ENCODE measurements at places on chromosomes 6 and 20.

DNA sequence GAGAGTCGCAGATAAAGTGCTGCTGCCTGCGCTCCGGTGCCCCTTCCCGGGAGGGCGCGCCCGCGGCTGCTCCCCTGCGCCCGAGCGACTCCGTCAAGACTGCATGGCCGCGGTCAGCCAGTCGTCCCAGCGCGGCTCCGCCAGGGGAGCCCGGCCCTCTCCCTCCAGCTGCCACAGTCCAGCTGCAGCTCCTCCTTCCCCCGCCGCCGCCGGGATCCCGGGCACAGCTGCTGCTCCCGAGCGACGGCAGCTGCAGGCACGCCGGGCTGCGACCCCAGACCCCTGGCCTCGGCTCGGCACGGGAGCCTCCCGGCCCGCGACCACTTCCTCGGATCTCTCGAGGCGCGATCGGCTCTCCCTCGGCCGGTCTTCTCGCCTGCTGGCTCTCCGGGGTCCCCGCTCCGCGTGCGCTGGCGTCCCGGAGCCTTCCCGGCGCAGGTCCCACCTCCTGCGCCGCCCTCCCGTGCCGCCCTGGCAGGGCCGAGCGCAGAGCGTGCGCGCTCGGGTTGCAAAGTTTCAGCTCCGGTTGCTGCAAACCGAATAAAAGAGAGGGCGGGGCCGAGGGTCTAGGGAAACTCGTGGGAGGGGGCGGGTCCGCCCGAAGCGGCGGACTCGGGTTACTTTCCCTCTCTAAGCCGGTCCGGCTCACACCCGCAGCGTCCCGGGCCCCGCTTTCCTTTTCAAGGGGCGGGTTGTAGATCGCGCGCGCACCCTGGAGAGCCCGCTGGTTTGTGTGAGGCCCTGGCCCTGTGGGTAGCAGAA, at the start of gene CNKSR3:
TSS of gene CNKSR3 (minus strand) at position 542 of the 762 bp plus-strand sequence. CDS start 571 bp downstream, outside the sequence.
- peak; percentile 89 for DNase-seq

GRCh38 chr6:81847866-81848265, 95.4 kb upstream of the TENT5A start:
- DNase-seq = no peak

DNA sequence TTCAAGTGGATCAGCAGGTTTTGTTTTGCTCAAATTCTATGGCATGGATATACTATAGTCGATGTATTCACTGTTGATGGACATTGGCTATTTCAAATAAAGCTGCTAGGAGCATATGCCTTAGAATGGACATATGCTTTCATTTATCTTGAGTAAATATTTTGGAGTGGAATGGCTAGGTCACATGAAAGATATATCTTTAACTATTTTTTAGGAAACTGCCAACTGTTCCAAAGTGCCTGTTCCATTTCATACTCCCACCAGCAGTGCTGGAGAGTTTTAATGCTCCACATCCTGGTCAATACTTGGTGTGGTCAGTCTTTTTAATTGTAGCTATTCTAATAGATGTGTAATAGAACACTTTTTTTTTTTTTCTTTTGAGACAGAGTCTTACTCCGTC, 81.1 kb upstream of the PIM1 start:
- peak; percentile 48 for DNase-seq

DNA sequence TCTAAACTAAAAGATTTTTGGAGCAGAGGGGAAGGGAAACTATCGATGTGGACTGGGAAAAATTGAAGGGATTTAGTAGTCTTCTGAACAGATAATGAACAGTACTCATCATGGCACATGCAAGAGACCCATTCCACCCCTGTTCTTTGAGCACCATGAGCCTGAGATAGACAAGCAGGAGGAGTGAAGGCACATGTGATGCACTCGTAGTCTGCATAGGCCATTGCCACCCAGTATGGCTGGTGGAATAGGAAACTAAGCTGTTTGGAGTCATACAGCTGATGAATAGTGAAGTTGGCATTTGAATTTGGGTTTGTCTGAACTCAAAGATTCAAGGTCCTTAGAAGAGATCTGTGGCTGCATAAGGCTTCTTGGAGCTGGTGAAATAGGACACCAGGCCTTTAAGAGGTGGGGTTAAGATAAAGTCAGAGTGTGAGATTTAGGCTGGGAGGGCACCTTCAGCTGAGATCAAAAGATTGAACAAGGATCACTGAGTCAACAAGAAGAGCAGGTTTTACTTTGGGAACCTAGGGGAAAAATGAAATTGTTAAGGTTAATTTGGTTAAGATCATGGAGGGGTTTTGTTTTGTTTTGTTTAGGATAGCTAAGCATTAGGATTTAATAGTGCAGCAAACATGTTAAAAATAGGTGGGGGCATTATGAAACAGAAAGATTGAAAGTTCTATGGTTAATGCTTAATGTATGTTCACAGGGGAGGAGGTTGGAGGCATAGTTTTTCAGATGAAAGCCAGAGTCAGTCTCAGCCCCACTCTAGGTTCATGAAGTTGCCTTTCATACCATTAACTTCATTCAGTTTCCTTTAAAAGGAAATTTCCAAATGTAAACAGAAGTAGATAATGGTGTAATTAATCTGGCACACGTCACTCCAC, 148.8 kb downstream of the ARID1B start:
- DNase-seq = no peak

- DNase-seq = no peak
Measured at GRCh38 chr6:157806856-157807215, 16.2 kb upstream of the SNX9 start.

DNA sequence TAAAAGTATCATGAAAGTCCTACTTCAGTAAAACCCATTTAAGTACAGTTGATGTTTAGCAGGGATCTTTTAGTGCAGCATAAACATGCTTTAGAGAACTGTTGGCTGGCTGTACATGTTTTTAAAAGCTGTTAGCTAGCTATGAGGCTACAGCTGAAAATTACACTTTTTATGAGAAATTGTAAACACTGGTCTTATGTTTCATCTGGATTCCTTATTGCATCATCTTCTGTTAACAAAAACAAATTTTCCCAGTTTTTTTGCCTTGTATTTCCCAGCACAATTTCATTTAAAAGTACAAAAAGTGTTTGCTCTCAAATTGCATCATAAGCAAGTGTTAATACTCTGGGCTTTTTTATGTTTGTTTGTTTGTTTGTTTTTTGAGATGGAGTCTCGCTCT, 18.3 kb upstream of the HLA-E start:
- DNase-seq = no peak

GRCh38 chr6:79168695-79168980, 65.8 kb downstream of the HMGN3 start:
- no peak for DNase-seq

- DNase-seq = no peak
Measured at GRCh38 chr20:44970243-44970757, 4.0 kb downstream of the STK4 start.
